ENCODE measurements at places on chromosomes 5 and 9. TPM values are rescaled to one million over a fixed set of nuclear protein-coding genes. Genes with fewer than 3 reads are reported as not detected.

The TRAF1 gene
- total RNA-seq = 13.2 TPM

The ST8SIA4 gene
- total RNA-seq = 2.3 TPM

The LVRN gene
- not detected for total RNA-seq

The SLC23A1 gene
- not detected for total RNA-seq

The MSX2 gene
- total RNA-seq = 1.4 TPM

The AQP3 gene
- total RNA-seq = 1.1 TPM

The FLT4 gene
- 2.6 TPM for total RNA-seq

DNA sequence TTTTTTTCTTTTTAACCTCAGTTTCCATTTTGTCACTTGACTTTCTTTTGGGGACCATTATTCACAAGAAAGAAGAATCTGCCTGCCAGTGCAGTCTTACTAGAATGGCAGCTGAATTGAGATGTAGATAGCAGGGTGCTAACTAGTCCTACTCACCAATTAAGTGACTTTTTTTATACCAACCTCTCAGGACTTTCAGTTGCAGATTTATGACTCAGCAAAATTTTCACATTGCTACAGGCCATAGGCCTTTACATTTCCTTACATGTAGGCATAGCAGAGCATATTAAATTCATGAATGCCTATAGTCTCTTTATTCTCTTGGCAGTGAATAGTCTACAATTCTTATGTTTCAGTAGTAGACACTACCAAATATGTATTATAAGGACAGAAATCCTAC is 54.0 kb upstream of the FKTN start:
- no peak for DNase-seq

GRCh38 chr5:129399069-129399468 is 61.0 kb upstream of the ADAMTS19 start:
- no peak for DNase-seq

- DNase-seq = no peak
Measured at GRCh38 chr5:63500242-63500641, 462.0 kb downstream of the HTR1A start.

DNA sequence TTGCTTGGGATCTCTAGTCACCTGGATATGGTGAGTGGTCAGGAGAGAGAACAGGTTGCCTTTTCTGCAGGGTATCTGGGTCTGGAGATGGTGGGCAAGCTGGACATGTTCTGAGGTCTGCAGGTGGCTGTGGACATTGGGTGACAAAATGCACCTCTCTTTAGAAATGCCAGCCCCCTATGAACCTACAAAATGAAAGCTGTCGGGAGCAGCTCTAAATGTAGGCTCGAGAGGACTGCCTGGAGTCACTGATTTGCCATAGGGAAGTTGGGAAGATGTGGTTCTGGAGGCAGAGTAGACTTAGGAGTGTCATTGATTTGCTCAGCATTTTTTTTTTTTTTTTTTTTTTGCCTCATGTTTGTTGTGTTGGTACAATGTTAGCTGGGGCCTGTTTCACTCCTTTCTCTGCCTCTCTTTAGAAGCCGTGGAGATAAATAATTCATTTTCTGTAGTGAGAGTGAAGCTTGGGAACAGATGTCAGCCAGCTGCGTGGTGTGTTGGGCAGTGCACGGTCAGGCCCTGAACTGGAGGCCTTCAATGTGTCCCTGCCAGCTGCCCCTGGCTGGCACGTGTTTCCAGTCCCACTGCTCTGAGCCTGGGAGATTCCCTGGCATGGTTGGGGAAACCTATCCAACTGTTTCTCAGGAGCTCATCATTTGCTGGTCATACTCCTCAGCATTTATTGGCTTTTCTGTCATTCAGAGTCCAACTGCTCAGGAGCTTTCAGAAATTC is 5.4 kb downstream of the RGS3 start:
- no peak for DNase-seq

DNA sequence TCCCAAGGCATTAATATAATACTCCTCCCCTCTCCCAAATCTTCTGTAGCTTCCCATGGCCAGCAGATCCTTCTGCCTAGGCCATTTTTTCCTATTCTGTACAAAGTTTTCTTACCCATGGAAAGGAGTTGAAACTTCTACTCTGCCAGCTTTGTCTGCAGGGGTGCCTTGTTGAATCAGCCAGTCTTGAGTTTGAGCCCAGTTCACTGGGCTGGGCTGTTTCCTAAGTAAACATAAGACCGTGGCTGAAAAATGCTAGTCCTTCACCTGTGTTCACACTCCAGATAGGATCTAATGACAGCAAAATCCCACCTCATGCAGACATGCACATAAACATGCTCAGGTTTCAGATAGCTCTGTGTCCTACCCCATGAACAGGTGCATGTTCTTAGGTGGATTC is 10.4 kb downstream of the TEX48 start:
- DNase-seq = no peak

DNA sequence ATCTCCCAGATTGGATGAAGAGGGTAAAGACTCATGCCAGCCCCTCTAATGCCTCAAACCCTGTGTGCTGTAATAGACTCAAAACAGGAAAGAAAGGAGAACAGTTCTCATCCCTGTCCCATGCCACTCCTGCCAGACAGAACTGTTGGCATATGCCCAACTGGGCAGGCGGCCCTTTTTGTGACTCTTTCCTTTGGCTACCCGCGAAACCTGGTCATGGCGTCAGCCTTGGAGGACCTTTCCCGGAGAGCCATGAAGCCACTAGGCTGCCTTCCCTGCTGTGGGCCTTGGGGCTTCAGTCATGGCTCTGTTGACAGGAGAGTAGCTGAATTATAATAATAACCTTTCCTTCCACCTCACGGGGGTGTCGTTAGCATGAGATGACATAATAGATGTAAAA is 75.9 kb upstream of the SEMA6A start:
- DNase-seq = no peak

DNA sequence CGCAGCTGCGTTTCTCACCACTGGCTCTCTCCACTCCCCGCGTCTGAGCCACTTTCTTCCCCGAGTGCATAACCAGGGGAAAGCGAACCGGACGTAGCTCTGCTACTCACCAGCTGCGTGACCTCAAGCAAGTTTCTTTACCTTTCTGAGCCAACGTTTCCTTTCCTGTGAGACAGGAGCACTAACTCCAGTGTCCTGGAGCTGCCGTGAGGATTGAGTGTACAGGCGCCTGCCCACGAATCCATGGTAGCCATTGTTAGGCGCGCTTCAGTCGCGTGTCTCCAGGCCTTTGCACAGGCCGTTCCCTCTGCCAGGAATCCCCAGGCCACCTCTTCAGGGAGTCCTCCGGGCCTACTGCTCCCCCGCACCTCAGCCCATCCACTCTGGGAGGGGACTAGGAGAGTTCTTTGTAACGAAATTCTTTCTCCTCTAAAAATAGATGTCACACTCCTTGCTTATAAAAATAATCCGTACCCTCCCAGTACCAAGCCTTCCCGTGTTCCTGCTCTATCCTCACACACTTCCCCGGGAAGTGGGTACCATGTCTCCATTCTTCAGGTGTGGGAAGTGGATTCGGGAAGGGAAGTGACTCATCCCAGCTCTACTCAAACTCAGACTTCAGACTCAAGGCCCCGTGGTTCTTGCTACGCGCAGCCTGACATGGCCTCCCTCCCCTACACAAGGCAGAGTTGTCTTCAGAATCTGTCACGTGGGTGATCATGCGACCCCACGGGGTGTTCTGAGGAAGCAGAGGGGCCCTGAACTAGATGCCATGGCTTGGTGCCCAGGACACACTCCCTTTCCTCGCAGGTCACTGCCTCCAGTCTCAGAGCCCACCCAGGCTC is 16.1 kb upstream of the CRB2 start:
- no peak for DNase-seq

GRCh38 chr5:33565324-33565723 is 124.6 kb downstream of the TARS1 start:
- no peak for DNase-seq

GRCh38 chr9:96478829-96479371 is 28.9 kb downstream of the HABP4 start:
- no peak for DNase-seq

DNA sequence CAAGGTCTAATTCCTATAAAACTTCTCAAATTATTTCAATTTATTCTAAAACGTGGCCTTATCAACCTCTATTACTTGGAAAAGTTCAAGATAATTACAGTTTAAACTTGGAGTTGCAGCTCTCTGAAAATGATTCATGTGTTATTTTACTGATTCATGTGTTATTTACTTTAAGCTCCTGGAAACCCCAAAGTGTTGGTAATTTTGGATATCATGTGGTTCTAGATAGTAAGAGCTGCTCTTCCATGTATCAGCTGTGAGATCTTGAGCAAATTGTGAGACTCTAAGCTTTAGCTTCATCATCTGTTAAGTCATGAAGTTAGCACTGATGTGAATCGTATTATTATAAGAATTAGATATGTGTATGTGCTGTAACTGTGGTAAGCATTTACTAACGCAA is 749.2 kb downstream of the TLE4 start:
- peak; percentile 26 for DNase-seq

DNA sequence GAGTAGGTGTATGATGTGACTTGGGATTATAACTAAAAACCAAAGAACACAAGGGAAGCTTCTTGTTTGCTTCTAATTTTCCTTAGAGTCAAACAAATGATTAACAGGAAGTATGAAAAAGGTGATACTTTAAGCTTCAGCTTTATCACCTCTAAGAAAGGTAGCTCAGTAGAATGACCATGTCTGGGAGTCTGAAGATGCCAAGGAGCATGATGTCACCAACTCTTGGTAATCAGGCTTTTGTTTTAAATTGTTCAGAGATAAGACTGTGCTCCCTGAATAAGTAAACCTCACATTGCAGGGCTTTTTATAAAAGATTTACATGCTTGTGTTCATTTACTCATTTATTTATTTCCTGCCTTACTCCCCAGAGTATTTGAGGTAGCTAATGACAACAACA is 169.9 kb downstream of the FER start:
- DNase-seq = peak; percentile 9

GRCh38 chr9:72898360-72898759 is 54.5 kb downstream of the ALDH1A1 start:
- DNase-seq = no peak

DNA sequence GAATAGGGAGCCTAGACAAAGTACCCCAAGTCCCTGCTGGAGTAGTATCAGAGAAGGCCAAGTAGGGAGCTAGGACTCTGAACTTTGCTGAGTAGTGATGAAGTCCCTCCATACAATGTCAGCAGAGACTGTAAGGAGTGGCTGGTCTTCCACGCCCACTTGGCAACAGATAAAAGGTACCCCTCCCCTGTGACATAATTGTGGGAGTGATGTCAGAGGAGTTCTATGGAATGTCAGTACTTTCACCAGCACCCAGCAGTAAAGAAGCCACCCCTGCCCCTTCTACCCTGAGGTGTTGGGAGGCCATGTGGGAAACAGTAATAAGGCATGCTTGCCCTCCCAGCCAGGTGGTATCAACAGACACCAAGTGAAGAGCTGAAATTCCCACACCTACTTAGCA is 143.9 kb downstream of the SLIT3 start:
- no peak for DNase-seq

DNA sequence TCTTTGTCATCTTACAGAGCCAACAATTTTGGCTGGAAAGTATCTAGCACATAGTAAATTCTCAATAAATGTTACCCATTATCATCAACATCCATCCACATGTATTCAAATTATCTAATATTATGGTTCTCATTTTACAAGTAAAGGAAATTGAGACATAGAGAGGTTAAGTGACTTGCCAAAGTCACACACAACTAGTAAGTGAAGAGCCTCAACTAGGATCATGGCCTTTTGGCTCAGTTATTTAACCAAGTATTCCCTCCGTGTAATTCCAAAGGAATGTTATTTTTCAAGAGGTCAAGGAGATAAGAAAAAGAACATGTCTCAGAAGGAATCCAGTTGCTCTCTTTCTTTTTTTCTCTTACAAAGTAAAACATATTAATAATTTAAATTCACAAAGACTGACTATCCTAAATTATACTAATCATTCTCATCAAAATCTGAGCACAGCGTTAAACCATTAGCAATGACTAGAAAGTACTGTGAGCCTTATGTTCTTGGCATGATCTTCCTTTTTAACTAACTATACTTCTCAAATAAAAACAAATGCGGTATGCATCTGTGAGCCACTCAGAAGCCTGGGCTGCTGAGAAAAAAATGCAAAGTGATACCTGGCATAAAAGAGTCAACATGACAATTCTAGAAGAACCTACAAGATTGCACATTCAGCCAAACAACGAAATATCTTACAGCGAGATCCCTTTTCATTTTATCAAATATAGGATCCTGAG is 350.9 kb downstream of the GLIS3 start:
- DNase-seq = no peak

DNA sequence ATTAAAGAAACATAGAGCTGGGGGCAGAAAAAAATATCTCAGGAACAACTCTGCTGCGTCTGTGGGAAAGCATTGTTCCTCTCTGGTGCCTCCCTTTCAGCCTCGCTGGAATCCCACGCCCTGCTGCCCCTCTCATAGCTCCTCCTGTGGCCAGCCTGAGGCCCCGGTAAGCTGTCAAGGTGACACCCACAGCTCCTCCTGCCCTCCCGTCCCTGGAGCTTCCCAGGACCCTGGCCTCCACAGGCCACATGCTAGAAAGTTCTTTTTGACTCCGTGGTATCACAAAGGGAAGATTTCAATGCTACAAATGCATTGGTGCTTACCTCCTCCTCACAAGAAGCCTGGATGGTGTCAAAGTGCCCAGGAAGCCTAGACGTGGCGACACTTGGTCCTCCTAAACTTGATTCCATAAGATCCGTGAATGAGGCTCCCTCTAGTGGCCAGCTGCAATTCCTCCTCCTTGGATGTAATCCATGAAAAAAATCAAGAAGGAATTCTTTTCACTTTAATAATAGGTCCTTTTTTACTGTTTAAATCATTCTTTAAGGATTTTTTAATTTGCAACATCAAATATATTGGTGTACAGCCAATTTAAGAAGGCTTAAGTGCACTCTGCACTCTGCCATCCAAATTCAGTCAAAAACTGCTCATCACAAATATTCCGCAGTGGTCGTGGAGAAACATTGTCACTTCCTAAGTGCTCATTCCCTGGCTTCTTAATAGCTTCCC is 104.9 kb downstream of the CFAP90 start:
- DNase-seq = peak; percentile 16

DNA sequence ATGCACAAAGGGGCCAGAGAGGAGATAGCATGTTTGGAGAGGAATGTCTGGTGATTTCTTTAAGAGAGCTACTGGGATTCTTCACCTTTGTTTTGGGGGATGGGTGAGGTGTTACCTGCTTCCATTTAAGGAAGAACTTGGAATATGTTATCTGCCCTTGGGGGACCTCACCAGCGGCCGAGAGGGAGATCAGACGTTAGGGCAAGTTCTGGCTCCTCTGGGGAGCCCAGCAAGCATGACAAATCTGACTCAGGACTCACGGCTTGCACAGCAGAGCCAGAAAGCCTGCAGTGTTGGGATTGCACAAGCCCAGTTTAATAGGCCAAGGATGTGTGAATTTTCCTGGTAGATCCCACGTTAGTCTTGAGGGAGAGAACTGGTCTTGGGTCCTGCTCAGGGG is 40.3 kb downstream of the SLC28A3 start:
- no peak for DNase-seq
